MCF 10A (cell line): ENCODE measurements at places on chromosomes 4 and X. TPM values are rescaled to one million over a fixed set of nuclear protein-coding genes. Genes with fewer than 3 reads are reported as not detected.

DNA sequence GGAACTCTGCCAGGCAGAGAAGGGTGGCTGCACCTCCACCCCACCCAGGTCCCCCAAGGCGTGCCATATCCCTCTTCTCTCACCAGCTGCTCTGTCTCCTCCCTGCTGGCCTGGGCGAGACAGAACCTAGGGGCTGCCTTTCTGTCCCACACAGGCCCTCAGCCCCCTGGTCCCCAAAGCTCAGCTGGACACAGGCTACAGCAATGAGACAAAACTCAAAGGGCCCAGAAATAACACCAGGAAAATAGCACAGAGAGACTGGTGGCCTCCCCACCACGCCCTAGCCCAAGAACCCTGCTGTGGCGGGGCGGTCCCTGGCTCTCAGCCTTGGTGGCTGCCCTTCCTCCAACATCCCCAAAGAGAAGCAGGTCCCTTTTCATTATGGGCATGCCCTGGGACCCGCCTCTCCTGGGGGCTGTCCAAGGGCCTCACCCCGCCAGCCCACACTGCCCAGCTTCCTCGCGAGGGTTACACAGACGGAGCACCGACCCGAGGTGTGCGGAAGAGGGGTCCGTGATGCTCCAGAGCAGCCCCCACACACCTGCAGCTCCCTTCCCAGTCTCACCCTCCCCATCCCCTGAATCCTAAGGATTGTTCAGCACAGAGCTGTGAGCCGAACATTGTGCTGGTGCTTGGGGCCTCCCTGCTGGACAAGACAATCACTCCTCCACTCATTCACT, 67.7 kb upstream of the HMX1 start:
- DNase-seq: no peak

The BMX gene
- not detected in 2 replicates for total RNA-seq

- DNase-seq: no peak
Measured at GRCh38 chrX:11321986-11322385, 28.8 kb downstream of the AMELX start.

DNA sequence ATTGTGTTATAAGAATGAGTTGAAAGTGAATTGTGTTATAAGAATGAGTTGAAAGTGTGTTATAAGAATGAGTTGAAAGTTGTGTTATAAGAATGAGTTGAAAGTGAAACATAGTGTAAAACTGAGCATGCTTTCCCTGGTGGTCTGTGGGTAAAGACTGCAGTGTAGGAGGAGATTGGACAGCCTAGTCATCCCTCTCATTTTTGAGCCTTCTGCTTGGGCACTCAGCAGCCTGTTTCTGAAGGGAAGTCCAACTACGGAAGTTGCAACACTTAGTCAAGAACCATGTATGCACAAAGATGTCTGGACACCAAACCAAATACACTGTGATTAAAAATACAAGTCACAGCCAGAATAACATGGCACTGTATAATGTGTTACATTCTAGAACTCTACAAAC, 72.6 kb downstream of the ANK2 start:
- DNase-seq: no peak

- DNase-seq: no peak
Measured at GRCh38 chrX:45799576-45799975, 598.9 kb upstream of the DIPK2B start.

DNA sequence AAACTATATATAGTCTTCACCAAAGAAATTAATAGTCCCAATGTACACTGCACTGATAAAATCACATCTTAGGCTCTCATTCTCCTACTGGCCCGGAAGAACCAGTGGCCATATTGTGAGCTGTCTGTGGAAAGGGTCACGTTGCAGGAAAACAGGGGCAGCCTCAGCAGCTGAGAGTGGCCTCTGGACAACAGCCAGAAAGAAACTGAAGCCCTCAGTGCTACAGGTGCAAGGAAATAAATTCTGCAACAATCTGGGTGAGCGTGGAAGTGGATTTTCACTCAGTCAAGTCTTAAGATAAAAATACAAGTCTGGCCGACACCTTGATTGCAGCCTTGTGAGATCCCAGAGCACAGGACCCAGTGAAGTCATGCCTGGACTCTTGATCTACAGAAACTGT, 3.2 kb upstream of the SLC25A14 start:
- DNase-seq: no peak

The CENPVL3 gene
- not detected in 2 replicates for total RNA-seq

DNA sequence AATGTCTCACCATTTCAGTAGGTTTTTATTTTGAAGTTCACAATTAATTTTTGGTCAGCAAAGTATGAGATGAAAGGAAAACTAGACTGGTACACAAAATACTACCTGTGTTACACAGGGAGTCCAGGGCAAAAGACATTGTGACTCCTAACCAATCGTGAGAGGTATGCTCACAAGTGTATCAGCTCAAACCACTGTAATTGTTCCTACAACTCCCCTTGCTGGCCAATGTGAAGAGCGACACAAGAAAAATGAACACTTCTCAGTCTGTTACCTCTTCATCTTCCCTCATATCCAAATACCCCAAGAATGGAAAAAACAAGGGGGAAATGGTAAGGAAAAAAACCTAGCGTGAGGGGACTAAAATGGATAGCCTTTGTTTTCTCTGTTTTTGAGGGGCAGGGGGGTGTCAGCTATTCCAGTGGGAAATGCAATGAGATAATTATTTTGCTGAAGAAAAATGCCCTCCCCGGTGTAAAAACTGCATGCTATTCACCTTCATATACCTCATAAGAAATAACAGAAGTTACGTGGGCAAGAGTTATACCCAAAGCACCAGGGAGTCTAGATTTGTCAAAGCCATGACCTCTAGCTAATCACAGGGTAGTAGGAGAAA, 30.6 kb upstream of the NSUN7 start:
- peak; percentile 74 for DNase-seq

The DRD5 gene
- not detected in 2 replicates for total RNA-seq

GRCh38 chr4:121790976-121791375, 10.1 kb upstream of the EXOSC9 start:
- no peak for DNase-seq

The MAMLD1 gene
- total RNA-seq: 1.7 and 1.9 TPM in 2 replicates

The CPE gene
- 8.3 and 9.1 TPM in 2 replicates for total RNA-seq

The AMTN gene
- total RNA-seq: not detected in 2 replicates

The SLC25A43 gene
- 16.0 and 18.4 TPM in 2 replicates for total RNA-seq

The UGT2B7 gene
- total RNA-seq: not detected in 2 replicates

The MTNR1A gene
- 0.25 TPM in 1 of 2 replicates, not detected in the other for total RNA-seq

GRCh38 chr4:27514711-27515110, 654.1 kb downstream of the STIM2 start:
- no peak for DNase-seq

DNA sequence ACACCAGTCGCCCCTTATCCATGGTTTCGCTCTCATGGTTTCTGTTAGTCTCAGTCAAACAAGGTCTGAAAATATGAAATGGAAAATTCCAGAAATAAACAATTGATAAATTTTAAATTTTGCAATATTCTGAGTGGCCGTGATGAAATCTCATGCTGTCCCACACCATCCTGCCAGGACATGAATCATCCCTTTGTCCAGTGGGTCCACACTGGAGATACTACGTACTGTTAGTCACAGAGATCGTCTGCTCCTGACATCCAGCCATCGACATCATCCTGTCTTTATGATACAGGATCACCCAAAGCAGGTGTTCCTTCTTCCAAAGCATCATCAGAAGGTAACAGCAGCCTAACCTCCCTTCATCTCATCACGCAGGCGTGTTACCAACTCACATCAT, 76.5 kb upstream of the MSX1 start:
- peak; percentile 27 for DNase-seq

- DNase-seq: no peak
Measured at GRCh38 chr4:118081434-118081833, 47.1 kb downstream of the NDST3 start.

DNA sequence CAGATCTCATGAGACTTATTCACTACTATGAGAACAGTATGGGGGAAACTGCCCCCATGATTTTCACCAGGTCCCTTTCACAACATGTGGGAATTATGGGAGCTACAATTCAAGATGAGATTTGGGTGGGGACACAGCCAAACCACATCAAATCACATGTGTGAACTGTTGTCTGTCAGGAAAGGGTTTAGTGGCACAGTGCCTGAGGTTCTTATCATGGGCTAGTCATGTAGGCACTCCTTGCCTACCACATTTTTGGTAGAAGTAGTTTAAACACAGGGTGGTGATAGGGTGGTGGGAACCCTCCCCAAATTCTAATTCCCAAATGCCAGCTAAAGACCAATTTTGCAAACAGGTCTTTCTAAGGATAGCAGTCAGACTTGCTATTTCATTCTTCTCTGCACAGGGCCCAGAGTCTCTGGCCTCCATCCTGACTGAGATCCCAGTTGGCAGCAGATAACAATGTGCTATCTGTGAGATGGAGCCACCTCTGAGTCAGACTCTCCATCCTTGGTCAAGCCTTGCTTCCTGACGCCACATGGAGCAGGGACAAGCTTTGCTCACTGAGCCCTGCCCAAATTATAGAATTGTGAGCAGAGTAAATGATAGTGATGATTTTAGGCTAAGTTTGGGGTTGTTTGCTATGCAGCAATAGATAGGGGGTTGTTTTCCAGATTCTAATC, 33.5 kb upstream of the SETD7 start:
- DNase-seq: no peak

The INTU gene
- total RNA-seq: 5.9 and 9.2 TPM in 2 replicates

- DNase-seq: no peak
Measured at GRCh38 chr4:139207873-139208403, 30.9 kb upstream of the ELF2 start.

The CSAG1 gene
- total RNA-seq: not detected in 2 replicates

The SYNPO2 gene
- 0.42 and 0.61 TPM in 2 replicates for total RNA-seq

GRCh38 chr4:123133397-123134050, 211.1 kb upstream of the NUDT6 start:
- no peak for DNase-seq

The FAT1 gene
- 132 and 165 TPM in 2 replicates for total RNA-seq
